ENCODE measurements at places on chromosomes 1 and 21.

DNA sequence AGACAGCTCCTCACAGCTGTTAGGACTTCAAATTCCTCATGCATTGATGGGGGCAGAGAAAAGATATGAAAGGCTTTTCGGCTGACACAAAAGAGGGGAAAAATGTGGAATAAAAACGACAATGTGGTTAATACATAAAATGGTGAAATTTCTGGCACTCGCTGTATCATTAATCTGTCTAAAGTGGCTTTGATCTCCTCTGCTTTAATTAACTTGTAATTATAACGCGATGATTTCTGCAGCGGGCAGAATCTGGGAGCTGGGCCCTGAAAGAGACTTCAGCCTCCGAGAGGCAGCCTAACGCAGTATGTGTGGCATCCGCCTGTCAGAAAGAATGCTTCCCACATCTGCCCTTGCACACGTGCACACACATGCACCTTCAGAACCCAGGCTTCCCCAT is 144.1 kb upstream of the IGSF21 start:
- no peak for DNase-seq

DNA sequence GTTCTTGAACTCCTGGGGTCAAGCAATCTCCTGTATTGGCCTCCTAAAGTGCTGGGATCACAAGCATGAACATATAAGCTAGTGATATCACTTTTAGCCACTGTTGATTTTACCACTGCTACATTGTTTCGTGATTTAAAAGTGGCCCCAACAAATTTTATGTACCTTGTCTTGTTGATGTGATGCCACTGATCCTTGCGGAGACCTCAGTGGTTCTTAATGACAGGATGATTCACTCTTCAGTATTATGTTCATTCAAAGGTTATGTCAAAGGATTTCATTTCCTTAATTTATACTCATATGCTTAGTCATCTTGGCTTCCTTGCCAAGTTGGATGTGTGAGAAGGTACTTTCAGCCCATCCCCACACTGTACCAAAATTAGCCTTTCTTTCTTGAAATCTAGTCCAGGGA is 12.1 kb downstream of the PRKACB start:
- DNase-seq, result peak; percentile 72

DNA sequence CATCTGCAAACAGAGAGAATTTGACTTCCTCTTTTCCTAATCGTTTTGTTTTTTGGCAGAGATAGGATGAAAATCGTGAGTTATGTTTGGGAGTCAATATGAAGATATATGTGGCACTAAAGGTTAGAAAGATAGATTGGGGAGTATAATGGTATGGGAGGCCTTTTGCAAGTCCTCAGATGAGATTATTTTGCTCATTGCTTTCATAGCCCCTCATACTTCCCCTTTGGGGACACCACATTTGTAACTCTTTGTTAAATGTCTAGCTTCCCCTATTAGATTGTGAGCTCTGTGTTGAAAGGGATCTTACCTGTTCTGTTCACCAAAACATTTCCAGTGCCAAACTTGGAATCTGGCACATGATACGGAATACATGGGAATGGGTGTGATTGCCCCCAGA is 30.2 kb downstream of the RAVER2 start:
- no peak for DNase-seq

DNA sequence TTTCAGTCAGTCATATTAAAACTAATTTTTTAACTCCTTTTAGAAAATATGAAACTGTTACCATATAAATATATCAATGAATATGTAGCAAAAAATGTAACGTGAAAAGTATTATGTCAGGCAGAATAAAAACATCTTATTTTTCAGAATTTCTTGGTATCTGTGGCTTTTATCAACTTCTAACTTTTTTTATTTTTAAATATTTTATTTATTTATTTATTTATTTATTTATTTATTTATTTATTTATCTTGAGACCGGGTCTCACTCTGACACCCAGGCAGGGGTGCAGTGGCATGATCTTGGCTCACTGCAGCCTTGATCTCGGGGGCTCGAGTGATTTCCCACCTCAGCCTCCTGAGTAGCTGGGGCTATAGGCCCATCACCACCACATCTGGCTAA is 87.6 kb downstream of the C21orf91 start:
- DNase-seq, result no peak

DNA sequence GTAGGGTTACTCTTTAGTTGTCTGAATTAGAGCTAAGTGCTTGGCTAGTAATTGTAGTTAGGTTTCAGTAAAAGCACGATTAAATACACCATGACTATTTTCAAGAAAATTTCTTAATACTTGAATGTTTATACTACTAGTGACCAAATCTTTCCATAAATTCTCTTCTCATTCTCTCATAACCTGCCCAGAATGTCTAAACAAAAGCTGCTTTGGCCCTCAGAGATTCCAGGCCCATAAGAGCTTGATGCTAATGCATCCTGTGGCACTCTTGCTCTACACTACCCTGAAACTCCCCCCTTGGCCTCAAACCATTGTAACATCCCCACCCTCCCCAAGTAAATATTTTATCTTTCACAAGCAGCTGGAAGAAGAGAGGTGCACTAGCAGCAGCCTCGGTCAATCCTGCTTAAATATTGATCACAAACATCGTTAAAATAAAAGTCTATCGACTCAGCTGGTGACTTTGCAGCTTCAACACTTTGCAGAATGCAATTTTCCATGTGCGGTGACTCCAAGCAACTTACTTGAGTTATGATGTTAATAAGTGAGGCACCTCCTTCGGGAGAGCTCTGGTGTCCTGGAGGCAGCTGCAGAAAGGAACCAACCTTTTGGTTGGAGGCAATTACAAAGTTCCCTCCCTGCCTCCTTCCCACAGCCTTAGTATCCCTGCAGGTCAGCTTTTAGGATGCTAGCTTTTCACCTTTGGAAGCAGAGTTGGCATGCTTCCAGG is 315.6 kb upstream of the PLXNA2 start:
- DNase-seq, result no peak
